ENCODE measurements at places on chromosomes 12 and 14.

DNA sequence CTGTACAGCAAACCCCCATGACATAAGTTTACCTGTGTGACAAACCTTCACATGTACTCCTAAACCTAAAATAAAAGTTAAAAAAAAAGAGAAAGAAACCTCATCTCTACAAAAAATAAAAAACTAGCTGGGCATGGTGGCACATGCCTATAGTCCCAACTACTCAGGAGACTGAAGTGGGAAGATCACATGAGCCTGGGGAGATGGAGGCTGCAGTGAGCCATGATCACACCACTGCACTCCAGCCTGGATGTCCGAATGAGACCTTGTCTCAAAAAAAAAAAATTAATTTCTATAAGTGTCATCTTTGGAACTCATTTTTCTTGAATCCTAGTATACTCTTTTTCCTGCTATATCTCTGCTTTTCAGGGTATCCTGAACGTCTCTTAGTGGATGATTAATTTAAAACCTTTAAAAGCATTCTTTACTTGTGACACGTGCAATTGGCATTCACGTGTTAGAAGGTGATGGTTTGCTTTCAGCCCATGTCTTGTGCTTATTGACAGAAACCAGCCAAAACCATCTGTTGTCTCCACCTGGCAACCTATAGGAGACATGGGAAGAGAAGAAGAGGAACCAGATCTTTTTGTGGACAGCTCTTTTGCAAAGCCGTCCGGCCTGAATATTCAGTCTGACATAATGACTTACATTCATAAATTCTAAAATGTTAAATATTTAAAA is 30.6 kb upstream of the PPFIBP1 start:
- no peak for DNase-seq

DNA sequence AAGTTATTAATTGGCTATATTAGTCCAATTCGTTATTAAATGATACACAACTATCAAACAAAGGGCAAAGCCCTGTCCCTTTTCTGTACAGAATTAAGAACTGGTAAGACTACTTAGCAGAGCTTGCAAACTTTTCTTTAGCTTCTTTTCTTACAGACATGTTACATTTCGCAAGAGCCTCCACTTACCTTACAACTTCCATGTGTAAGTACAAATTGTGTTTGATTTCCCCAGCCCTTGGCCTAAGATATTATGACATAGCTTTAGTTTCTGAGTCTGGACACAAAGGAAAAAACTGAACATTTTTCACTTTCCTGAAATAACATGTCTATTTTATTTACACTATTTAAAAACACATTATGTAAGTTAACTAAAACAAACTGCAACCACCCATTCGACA is 1.7 kb downstream of the ATF7 start:
- DNase-seq, result no peak

DNA sequence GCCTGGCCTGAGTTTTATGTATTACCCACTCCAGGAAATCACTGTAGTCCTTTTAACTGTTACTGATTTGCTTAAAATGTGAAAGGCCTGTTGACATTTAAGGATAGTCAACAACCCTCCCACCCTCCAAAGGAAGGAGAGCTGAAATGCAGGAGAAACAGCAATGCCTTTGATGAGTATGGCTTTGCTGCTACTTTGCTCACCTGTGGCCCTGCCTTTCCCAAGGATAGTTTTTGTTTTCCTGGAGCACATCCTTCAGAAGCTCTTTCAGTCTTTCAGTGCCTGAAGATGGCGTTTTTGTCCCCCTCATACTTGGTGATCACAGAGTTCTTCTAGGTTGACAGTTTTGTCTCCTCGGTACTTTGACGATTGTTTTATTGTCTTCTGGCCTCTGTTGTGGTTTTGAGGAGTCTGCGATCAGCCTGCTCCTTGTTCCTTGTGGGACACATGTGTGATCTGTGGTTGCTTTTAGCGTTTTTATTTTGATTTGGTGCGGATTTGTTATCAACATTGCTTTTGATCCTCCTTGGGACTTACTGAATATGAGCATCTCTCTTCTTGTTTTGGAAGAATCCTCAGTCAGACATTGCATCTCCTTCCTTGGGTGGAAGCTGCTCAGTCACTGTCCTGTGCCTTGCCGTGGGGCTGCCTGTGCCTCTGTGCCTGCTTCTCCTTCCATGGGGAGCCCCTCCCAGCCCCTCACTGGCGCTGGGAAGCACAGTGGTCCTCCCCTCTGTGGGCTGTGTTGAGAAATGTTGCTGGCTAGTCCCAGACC is 17.2 kb downstream of the PACS2 start:
- DNase-seq, result no peak

DNA sequence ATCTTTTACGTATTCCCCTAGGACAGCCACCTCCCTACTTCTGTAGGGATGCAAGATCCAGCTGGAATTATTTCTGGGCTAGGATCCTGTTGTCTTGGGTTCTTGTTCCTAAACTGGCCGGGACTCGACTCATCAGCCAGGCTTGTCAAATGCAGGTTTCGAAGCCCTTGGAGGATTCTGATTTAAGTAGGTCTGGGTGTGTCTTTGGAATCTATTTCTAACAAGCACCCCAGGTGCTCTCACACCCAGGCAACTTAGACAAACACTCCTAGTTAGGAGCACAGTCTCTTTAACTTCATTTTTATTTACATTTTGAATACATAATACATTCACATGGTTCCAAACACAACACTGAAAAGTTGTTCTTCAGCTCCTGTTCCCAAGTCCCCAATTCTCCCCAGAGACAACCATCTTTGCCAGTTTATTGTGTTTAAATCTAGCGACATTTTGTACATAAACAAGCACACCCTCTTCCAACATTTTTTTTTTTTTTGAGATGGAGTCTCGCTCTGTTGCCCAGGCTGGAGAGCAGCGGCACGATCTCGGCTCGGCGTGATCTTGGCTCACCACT is 20.9 kb downstream of the MORN3 start:
- no peak for DNase-seq

DNA sequence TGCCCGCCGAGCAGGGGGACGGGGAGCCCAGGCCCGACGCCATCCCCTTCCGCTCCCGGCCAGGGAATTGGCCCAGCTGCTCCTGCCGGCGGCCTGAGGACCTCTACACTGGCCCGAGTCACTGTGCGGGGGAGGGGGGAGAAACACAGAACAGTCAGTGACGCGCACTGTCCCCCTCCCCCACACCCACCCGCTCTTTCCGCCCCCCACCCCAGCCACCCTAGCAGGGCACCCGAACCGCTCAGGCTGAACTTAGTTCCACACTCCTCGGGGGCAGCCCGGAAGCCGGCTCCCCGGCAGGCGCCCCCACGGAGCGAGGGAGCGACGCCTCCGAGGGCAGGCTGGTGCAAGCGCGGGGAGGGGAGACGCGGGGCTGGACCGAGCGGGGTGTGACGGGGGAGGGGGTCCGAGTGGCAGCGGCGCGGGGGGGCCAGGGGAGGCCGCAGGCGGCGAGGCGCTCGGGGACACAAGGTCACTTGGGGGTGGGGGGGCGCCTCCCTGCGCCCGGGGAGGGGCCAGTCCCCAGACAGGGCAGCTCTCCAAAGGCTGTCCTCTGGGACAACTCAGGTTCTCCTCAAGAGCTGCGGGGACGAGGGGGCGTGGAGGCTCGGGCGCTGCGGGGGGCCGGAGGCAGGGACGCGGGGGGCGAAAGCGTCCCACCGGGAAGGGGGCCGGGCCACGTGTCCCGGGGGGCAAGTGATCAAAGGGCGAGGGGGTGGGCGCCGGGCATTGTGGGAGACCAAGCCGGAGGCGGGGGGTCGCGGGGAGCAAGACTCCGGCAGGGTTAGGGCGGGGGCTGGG is 648 bp downstream of the CHD4 start:
- DNase-seq, result no peak

GRCh38 chr12:130981911-130982310 is 28.2 kb downstream of the ADGRD1 start:
- no peak for DNase-seq

DNA sequence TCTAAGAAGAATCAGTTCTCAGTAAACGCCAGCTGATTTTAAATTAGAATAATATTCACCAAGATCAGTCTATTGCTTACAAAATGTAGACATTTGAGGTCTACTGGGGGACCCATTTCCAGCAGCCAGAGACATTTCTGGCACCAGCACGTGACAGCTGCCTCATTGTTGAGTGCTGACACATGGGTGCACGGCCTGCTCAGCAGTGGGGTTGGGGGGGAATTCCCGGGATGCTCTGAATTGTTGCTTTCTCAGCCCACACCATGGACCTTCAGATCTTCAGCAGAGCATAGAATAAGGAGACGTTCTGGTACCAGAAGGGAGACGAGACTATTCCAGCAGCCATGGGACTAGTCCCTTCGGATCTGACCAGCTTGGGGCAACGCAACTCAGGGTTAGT is 18.3 kb downstream of the PLEKHG7 start:
- no peak for DNase-seq

GRCh38 chr14:96309133-96309895 is 53.3 kb downstream of the BDKRB1 start:
- no peak for DNase-seq

GRCh38 chr12:14743061-14743460 is 46.7 kb upstream of the GUCY2C start:
- no peak for DNase-seq

DNA sequence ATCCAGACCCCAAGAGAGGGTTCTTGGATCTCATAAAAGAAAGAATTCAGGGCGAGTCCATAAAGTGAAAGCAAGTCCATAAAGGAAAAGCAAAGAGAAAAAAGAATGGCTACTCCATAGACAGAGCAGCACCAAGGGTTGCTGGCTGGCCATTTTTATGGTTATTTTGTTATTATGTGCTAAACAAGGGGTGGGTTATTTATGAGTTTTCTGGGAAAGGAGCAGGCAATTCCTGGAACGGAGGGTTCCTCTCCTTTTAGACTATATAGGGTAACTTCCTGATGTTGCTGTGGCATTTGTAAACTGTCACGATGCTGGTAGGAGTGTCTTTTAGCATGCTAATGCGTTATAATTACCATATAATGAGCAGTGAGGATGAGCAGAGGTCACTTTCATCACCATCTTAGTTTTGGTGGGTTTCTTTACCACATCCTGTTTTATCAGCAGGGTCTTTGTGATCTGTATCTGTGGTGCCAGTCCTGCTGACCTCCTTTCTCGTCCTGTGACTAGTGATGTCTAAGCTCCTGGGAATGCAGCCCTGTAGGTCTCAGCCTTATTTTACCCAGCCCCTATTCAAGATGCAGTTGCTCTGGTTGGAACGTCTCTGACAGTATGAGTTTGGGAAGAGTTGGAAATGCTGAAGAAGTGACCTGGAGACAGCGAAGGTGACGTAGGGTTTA is 100.5 kb downstream of the ZNF664 start:
- no peak for DNase-seq

- DNase-seq, result no peak
Measured at GRCh38 chr14:36452860-36453259, 67.2 kb downstream of the NKX2-1 start.

- no peak for DNase-seq
Measured at GRCh38 chr12:59304077-59304721, 291.6 kb upstream of the SLC16A7 start.

GRCh38 chr14:75283833-75284563 is 5.4 kb downstream of the FOS start:
- no peak for DNase-seq

DNA sequence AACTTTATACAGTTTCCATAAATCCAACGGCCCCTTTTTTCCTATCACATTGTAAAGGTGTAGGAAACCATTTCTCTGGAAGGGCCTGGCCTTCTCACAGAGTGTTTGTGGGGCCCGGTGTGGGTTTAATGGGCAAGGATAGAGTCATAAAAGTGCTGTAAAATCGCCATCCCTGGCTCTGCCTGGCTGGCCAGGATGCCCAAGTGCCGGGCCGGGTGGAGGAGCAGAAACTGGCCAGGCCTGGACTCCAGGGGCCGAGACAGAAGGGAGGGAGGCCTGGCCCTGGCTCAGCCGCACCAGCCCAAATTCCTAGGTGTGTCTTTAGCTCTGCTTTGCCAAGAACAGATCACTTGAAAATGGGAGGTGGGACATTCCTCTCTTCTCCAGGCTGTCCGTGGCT is 77.1 kb upstream of the DICER1 start:
- no peak for DNase-seq

- no peak for DNase-seq
Measured at GRCh38 chr12:53010955-53011354, 4.7 kb downstream of the EIF4B start.

DNA sequence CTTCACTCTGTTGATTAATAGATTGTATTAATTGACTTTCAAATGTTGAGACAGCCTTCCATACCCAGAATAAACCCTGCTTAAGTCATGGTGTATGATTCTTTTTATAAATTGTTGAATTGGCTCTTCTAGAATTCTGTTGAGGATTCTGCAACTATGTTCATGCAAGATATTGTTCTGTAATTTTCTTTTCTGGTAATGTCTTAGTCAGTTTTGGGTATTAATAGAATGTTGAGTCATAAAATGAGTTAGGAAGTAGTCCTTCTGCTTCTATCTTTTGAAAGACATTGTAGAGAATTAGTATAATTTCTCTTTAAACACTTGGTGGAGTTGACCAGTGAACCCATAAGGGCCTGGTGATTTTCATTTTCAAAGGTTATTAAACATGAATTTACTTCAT is 958.9 kb downstream of the LRFN5 start:
- no peak for DNase-seq

DNA sequence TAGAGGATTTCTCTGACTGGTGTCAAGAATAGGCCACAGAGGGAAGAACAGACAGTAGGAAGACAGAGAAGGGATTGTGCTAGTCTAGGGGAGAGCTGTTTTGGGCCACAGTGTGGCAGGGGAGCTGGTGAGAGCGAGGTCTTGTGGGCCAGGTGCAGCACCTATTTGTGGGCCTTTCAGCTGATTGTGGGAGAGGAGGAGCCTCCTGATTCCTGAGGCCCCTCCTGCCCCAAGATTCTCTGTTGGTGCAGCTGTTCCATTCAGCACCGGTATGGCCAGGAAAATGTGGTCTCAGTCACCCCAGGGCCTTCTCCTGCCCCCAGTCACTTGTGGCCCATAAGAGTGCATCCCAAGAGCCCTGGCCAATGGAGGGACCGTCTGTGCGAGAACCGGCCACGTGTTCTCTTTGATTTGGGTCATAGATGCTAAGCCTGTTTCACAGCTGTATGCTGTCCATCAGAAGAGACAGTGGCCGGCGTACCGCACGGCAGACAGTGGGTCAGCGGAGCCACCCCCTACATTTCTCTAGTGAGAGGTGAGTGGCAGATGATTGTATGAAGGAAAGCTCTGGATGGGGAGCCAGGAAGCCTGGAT is 27.7 kb downstream of the TPCN1 start:
- DNase-seq, result no peak

GRCh38 chr12:7797698-7798398 is 8.6 kb downstream of the NANOG start:
- DNase-seq, result no peak

- no peak for DNase-seq
Measured at GRCh38 chr14:24910408-24910986, 139.4 kb downstream of the STXBP6 start.

DNA sequence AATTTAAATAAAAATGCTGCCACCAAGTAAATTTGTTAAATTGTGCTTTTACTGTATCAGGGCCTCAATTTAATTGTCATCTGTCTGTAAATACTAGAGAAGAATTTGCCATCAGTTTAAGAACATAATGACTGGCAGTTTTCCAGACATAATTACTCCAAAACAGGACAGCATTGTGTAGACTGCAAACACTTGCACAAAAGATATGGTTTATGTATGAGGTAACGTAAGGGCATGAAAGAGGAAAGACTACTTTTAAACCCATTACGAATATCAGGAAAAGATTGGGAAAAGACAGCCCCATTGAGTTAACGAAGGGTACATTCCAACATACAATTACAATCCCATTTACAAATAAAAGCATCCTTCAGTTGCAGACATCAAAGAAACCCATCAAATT is 59.8 kb upstream of the KRR1 start:
- peak; percentile 90 for DNase-seq

GRCh38 chr12:66813137-66813892 is 134.4 kb upstream of the GRIP1 start:
- DNase-seq, result peak; percentile 88

Data from NCI-H748 treated with DMSO at 0.1 percent for 48 hours (cell line).